ENCODE measurements at places on chromosomes 1 and 21.
A peak's percentile ranks its signal among the peaks of the same experiment; 100 is the strongest.

- no peak for DNase-seq
Observed at GRCh38 chr1:24173638-24174575, 13.2 kb downstream of the IFNLR1 start.

DNA sequence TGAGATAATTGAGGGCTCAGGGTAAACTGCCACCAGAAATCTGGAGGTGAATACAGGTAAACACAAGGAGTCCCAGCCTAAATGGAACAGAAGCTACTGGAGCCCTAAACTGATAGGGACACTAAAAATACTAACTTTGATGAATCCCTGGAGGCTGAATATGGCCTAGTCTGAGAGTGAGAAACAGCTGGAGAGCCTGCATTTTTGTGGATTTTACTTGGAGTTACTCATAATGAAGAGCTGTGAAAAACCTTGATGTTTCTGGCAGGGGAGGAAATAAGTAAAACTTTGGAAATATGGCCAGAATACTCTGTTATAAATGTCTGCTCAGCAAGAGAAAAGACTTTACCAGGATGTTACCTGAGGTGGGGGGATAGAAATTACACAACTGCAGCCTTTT is 164.4 kb downstream of the LIPI start:
- DNase-seq, result no peak

- DNase-seq, result no peak
Observed at GRCh38 chr1:147539122-147539575, 2.2 kb upstream of the BCL9 start.

DNA sequence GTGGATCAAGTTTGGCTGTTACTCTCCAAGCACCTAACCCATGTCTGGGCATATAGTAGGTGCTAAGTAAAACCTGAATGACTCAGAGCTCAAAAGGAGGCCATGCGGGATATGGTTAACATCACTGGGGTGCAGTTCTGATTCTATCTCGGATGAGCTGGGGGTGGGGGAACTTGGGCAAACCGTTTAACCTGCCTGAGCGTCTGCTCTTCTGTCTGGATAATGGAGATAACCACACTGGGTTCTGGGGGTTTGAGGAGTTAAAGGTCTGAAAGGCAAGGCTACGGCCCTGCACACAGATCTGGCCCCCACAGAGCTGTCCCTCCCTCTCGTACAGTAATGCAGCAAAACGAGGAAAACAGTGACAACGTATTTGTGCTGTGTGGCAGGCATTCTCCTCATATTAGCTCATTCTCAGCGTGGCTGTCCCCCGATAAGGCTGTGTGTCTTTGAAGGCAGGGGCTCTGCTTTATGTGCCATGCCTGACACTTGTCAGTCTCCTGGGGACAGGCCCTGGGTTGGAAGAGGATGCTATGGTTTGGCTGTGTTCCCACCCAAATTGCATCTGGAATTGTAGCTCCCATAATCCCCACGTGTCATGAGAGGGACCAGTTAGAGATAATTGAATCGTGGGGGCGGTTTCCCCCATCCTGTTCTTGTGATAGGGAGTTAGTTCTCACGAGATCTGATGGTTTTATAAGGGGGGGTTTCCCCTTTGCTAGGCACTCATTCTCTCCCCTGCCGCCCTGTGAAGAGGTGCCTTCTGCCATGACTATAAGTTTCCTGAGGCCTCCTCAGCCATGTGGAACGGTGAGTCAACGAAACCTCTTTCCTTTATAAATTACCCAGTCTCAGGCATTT is 6.8 kb upstream of the ALDH4A1 start:
- DNase-seq, result no peak

GRCh38 chr1:109392788-109393616 is 4.7 kb downstream of the SORT1 start:
- DNase-seq, result peak; percentile 53

DNA sequence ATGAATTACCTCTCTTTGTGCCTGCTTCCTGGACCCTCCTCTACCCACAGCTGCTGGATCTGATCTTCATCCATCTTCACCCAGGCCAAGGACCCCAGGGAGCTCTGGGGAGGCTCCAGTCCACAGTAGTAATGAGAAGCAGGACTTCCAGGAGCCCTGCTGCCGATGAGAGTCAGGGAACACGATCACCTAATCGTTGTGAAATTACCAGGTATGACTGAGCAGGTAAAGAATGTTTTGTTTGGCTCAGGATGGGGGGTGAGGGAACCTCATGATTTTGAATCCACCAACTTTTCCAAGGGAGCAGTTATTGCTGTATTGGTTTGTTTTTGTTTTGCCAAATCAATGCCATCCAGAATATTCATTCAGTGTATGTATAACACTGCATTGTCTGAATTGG is 454.0 kb downstream of the PLPP3 start:
- no peak for DNase-seq

- no peak for DNase-seq
Observed at GRCh38 chr1:167726008-167726407, 4.2 kb downstream of the MPZL1 start.

GRCh38 chr1:19647643-19648042 is 3.5 kb downstream of the NBL1 start:
- DNase-seq, result no peak

DNA sequence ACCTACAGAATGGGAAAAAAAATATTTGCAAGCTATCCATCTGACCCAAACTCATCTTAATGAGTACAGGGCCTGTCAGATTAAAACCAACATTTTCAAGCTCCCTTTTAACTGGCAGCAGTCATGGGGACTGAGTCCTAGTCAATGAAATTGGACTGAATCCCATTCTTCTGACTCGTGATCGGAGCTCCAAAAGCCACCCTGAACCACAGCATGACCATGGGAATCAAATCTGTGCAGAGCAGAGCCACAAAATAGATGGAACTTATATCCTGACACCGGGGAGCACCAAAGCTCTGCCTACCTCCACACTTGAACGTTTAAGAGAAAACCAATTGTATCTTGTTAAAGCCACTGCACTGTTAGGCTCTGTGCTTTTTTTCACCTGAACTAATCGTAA is 5.0 kb upstream of the RWDD3 start:
- DNase-seq, result no peak

DNA sequence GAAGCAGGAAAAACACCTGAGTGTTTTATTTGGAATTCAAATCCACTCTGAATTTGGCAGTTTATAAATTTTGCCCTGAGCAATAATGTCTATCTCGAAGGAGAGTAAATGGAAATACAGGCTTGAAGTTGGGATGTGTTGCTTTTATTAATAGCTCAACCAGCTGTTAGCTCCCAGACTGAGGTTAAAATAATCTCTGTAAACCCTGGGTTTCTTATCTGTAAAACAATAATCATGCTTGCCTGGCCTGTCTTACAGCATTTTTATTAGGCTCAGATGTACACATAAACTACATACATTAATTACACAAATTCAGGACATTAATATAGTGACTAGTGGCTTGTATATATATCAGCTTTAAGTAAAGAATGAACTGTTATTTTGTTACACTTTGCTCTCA is 148.5 kb downstream of the GALNT2 start:
- no peak for DNase-seq

- no peak for DNase-seq
Observed at GRCh38 chr1:219000631-219001030, 173.0 kb upstream of the LYPLAL1 start.

GRCh38 chr1:6834366-6834765 is 49.1 kb downstream of the CAMTA1 start:
- no peak for DNase-seq

DNA sequence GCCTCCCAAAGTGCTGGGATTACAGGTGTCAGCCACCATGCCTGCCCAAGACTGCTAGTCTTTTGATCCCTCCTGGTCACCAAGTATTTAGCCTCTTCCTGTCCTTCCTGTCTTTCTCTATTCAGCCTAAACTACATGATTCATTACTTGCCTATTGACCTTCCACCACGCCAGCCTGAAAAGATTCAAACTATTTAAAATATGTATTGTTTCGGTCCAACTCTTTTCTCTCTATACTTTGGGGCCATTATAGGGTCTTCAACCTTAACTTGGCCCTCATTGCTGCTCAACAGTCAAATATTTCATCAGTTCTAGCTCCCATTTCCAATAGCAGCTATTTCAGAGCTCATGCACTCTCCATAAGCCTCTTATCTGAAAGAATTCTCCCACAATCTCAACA is 153.0 kb downstream of the TNFSF18 start:
- no peak for DNase-seq

GRCh38 chr1:201599548-201599947 is 60.6 kb downstream of the NAV1 start:
- no peak for DNase-seq

DNA sequence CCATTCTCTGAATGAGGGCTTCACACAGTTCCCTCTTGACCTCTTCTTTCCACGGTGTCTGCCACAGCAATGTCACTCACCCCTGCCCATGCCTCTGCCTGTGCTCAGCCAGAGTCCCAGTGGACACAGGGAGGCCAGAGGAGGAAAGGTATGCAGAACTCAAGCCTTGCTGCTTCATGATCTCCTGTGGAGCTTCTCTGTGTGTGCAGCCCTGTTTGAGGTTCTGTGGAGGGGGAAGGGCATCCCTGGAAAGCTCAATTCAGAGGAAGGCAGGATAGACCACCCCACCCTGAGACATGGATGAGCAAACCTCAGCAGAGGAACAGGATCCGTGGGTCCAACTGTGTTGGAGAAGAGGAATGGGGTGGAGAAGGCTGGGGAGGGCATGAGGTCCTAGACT is 2.0 kb downstream of the HCN3 start:
- DNase-seq, result no peak

GRCh38 chr1:53589043-53589887 is 130.1 kb downstream of the DMRTB1 start:
- DNase-seq, result no peak

GRCh38 chr1:18010945-18011344 is 96.7 kb upstream of the IGSF21 start:
- DNase-seq, result no peak

DNA sequence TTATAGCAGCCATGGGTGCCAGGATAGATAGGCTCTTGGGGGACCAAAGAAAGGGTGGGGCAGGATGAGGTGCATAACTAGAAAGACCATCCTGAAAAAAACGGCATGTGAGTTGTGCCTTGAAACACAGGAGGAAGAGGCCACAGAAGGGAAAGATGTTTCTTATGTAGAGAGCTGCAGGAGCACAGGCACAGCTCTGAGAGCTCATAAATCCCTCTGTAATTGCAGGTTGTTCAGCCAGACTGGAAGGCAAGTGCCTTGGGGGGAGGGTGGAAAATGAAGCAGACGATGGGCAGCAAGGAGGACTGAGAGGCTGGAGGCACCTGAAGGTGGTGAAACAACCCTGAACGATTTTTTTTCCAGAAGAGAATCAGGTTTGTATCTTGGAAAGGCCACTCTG is 170.7 kb downstream of the NR5A2 start:
- DNase-seq, result no peak

- DNase-seq, result no peak
Observed at GRCh38 chr1:79585801-79586200, 579.3 kb upstream of the ADGRL4 start.

- DNase-seq, result no peak
Observed at GRCh38 chr1:6700853-6701436, 671 bp downstream of the DNAJC11 start.

DNA sequence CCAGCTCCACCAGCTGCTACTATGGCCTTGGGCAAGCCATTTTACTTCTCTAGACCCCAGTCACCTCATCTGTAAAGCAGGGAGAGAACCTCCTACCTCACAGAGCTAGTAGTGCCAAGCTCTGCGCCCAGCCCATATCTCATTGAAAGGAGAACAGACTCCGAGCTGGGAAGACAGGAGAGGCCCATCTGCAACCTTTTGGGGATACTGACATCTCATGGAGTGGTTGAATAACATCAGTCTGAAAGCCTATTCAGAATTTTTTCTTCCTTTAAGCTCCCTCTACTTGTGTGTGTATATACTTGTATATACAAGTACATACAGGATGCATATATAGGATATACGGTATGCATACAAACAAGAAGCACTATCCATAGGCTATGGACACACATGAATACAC is 279.5 kb upstream of the POU3F1 start:
- DNase-seq, result no peak

GRCh38 chr1:243667591-243667990 is 182.5 kb downstream of the AKT3 start:
- DNase-seq, result no peak

- DNase-seq, result no peak
Observed at GRCh38 chr1:203901581-203901980, 40.2 kb downstream of the SNRPE start.

DNA sequence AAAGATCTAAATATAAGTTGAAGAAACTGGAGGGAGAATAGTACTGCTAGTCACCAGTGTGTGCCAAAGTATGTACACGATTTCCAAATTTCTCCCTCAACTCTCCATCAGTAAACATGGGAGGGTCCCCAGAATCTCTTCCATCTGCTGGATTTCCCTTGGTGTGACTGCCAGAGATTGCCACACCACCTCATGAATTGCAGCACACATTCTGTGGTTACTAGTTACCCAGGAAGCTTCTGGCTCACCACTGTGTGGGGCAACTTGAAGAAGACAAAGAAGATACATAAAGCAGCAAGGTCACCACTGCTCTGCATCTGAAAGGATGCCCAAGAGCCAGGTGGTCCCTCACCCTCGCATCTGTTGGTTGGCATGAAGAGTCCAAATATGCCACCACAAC is 191.7 kb upstream of the ESRRG start:
- DNase-seq, result no peak

GRCh38 chr1:227756172-227756959 is 21.1 kb downstream of the SNAP47 start:
- DNase-seq, result no peak

DNA sequence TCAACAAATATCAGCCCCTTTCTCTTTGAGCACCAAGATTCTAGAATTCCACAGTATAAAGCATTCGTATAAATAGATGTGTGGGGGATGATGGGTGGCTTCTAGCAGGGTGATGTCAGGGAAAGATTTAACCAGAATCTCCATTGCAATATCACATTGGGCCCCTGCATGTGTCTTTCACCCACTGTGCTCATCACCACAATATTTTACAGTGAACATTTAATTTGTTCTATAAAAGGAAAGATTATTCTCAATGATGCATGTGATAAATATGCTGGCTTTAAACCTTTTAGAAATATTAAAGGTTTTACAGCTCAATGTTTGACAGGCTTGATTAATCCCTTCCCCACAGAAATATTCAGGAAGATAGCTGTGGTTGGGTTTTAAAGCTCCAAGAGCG is 457.8 kb upstream of the DAB1 start:
- no peak for DNase-seq

- no peak for DNase-seq
Observed at GRCh38 chr1:209619696-209620486, 32.3 kb downstream of the LAMB3 start.

GRCh38 chr1:151476083-151476482 is 16.8 kb upstream of the POGZ start:
- no peak for DNase-seq
